8988T (cell line): ENCODE measurements at places on chromosomes 2 and 18.

- no peak for DNase-seq
These were observed 30.2 kb downstream of the GRHL1 start for GRCh38 chr2:9981655-9982054.

DNA sequence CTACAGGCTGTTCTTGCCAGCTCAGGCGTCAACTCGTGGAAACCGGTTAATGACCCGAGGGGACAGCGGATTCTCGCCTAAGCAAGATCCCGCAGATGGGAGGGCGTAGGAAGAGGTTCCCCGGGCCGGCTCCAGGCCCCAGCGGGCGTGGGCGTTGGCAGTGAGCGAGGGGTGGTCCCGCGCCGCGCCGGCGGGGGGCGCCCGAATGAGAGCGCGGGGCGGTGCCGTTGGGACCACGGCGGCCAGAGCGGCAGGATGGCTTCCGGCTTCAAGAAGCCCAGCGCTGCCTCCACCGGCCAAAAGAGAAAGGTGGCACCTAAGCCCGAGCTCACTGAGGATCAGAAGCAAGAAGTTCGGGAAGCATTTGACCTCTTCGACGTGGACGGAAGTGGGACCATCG, at the start of gene CETN1:
Gene CETN1 (plus strand): TSS at position 227 of the 400 bp plus-strand sequence. CDS start 29 bp downstream, at position 256.
- DNase-seq: no peak

DNA sequence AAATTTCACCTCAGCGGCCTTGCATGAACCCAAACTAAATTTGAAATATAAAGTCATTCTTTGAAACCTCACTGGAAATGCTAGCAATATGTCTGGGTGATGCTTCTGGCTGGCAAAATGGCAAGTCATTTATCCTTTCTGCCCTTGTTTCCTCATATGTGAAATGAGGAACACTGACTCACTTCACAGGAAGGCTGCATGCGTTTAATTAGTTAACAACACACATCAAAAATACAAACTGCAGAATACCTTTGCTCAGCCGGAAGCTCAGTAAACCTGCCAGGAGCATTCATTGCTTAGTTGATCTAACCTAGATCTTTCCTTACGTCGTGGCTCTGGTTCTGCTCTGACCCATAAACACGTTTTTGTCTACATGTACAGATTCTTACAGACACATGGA, 214.2 kb upstream of the ACVR2A start:
- DNase-seq: no peak

DNA sequence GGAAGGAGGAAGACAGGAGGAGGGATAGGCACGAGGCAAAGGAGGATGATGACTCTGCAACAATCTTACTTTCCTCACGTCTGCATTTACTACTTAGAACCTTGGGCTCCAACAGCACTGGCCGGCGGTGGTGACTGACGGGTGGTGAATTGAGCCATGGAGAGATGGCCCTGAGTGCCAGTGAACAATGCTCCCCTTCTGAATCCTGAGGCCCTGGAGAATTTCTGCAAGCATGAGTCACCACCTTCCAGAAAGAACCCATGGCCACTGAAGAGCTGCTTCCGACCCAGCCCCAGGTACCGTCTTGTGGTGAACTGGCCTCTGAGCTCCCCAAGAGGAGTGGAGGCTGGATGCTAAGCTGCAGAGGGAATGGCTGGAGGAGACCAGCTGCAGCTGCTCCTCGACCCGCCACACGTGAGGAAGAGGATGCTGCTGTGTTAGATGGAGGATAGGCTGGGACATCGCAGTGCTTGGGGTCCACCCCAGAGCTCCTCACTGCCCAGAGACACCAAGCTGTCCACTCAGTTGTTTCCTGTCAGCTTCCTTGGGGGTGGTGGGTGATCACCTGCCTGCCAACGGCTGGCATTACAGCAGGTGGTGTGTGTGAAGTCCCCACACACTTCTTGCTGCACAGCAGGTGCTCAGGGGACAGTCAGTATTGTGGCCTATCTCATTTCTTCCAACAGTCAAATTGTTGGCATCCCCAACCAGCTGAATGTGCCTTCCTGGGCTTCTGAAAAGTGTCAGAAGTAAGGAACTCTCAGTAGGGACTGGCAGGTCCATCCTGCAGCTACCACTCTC, 186.5 kb upstream of the ID2 start:
- DNase-seq: no peak

GRCh38 chr18:47032945-47033344, 2.5 kb downstream of the ELOA2 start:
- DNase-seq: no peak

DNA sequence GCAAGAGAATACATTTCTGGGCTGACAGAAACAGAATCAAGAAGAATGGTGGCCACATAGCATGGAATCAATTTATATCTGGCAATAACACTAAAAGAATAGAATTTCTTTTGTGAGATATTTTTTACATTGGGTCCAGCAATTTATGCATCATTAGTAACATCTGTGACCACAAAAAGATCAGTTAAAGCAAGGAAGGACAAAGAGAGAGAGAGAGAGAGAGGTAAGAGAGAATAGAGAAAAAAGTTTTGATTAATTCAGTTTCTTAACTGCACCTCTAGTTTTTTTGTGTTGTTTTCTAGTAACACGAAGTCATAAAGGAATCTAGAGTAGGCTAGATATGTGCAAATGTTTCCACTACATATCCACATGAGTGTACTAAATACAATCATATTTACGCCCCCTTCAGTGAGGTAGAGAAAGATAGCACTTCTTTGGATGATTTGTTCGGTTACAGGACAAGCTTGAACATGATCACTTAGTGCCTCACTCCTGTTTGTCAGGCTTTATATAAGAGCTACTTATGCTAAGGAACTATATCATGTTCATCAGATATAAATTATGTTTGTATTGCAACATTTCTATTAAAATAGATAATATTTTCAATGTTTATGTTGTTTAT, 247.4 kb upstream of the COL3A1 start:
- no peak for DNase-seq

DNA sequence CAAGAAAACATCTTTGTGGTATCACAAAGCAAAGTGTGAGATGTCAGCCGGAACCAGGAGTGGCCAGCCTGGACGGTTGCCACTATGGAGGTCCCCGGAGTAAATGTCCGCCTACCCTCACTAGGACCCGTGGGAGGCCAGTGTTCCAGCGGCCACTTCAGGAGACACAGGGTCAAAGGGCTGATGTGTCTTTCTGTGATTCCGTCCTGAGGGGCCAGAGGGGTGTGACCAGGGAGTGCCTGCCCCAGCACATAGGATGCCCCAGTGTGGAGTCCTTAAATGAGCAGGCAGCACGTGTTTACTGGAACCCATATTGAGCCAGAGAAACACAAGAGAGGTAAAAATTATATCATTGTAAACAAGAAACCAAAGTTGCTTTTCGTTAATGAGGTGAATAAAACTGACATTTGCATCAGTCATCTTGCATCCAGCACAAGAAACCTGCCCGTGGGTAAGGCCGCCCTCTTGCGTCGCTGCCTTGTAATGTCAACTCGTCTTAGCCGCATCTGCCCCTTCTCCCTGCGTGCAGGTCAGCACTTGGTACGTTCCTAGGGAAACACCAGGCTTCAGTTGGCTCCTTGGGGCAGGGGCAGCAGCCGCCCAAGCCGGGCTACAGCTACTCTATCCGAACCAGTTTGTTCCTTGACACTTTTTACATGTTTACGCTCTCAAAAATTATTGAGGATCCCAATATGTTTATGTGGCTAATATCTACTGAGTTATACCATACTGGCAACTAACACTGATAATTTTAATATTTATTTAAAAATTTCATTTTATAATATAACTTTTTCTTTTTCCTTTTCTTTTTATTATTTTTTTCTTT, 46.7 kb upstream of the LAPTM4A start:
- peak; percentile 68 for DNase-seq

DNA sequence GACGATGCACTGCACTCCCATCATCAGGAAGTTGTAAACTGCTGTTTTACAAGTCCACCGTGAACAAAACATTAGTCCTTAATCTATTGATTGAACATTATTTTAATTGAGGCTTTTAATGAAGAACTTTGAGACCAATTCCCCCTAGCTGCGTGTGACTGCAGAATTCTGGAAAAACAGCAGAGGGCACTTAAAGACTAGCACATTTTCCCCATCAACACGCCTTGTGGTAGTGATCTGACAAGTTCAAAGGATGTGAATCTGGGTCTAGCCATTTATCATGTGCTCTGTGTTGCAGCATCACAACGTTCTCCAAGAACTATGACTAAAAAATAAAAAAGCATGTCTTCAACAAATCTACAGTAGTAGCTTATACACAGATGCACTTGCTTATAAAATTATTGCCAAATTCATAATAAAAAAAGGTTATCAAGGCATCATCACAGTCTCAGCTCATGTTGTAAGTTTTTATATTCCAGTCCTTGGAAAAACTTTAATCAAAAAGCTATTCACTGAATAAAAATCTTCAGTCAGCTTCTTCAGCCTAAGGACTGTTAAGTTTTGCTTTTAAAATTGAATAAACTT, 35.8 kb downstream of the SKOR2 start:
- DNase-seq: no peak

DNA sequence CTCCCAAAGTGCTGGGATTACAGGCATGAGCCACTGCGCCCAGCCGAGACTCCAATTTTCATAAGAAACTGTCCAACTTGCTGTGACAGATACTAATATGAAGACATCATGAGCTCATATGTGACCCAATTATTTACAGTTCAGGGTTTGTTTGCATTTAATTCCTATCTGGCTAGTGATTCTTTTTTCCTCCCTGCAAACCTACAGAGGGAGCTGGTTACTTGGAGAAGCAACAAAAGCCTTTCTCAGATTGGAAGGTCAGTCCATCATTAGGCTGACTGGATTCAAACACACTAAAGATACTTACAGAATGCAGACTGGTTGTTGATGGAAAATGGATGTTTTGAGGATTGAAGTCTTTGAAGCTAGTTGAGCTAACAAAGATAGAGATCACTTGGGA, 176.4 kb downstream of the ANKRD44 start:
- DNase-seq: no peak

- DNase-seq: no peak
These were observed 57.5 kb downstream of the PAX3 start for GRCh38 chr2:222241128-222241870.

- no peak for DNase-seq
These were observed 1.6 kb downstream of the MOCOS start for GRCh38 chr18:36188916-36189315.

- DNase-seq: no peak
These were observed 66.8 kb downstream of the GBX2 start for GRCh38 chr2:236101311-236101950.

GRCh38 chr18:54117853-54118773, 106.4 kb downstream of the MBD2 start:
- no peak for DNase-seq

DNA sequence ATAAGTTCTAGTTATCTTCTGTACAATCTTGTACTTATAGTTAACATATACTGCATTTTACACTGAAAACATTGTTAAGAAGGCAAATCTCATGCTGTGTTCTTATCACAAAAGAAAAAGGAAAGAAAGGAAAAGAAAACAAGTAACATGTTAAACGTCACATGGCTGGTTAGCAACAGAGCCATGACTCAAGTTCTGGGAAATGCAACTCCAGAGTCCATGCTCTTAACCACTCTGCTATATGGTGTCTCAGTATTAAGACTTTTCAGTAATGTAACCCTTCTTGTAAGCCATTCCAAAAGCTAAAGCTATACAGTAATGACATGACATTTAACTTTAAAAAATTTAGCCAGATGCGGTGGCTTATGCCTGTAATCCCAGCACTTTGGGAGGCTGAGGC, 181.4 kb downstream of the BARD1 start:
- no peak for DNase-seq
